Adrenal gland (tissue), 19 donors: ENCODE measurements at places on chromosomes 6 and 20. TPM values are rescaled to one million over a fixed set of nuclear protein-coding genes. Genes with fewer than 3 reads are reported as not detected.

The TRIM40 gene
- not detected for total RNA-seq

DNA sequence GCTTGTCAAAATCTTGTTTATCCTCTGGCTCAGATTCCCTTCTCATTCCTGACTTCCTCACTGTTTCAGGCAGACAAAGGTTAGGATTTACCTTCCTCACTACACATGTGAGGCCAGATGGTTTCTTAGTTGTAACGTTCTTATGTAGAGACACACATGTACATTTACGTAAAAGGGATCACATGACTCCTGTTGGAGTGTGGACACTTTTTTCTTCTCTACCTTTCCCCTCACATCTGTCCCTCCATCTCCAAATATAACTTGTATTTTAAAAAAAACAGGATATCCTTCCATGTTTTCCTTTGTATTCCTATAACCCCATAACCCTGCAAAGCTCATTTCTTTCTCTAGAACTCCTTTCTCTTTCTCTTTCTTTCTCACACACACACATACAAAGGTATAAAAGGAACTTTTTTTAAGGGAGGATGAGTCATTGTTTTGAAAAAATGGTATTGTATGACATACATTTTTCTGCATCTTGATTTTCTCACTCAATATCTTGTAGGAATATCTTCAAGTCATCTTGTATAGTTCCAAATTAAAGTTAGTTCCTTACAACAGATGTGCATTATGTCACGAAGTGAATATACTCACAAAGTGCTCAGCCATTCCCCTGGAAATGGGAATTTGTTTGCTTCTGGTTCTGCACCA lies 78.2 kb upstream of the SULF2 start:
- H3K27ac ChIP-seq, result no peak overlapping the region
- no peaks in the 10 kb centered on the region for H3K36me3 ChIP-seq
- no peak for DNase-seq
- H3K4me3 ChIP-seq, result no peak overlapping the region
- H3K4me1 ChIP-seq, result no peaks in the 10 kb centered on the region
- H3K27me3 ChIP-seq, result no peaks in the 10 kb centered on the region

- no peaks in the 10 kb centered on the region for H3K36me3 ChIP-seq
- no peak overlapping the region for H3K4me3 ChIP-seq
- DNase-seq, result no peak
- no peaks in the 10 kb centered on the region for H3K27me3 ChIP-seq
- H3K27ac ChIP-seq, result no peak overlapping the region
Measured at GRCh38 chr6:169934699-169935347, 183.4 kb downstream of the ERMARD start.

GRCh38 chr20:25744261-25744660 lies 47.6 kb upstream of the ZNF337 start:
- H3K36me3 ChIP-seq, result no peaks in the 10 kb centered on the region
- no peak overlapping the region for H3K27ac ChIP-seq
- no peaks in the 10 kb centered on the region for H3K27me3 ChIP-seq
- DNase-seq, result no peak
